ENCODE measurements at places on chromosomes 7 and 10.
A peak's percentile ranks its signal among the peaks of the same experiment; 100 is the strongest.

DNA sequence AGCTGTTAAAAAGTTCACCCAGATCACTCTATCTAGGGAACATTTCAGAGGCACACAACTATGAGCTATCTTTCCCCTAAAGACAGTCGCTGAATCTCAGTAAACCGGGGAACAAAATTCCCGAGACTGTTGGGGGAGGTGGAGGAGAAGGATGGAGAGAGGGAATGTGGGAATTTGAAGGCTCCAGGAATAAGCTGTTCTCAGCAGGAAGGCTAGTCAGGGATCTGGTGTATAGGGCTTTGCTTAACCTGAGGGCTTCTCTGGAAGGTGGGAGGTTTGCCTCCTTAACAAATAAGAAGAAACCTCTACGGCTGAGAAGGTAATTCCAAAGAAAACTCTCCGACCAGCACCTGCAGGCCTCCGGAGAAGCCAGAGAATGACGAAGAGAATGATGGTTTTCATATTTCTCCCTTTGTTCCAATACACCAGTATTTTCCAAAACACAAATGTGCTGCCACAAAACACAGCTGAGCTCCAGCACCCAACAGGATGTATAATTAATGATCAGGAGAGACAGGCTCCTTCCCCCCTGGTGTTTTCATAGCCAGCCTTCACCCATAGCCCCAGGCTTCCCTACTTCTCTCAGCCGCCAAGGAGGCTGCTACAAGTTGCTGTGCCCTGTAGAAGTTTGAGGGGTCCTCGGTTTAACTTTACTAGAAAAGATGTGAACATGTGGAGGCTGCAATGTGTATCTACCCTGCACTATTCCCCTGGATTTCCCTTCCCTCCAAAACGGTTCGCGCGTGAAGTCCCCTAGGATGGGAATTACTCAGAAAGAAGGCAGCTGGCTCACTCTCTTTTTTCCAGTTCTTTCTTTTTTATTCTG is 2.0 kb downstream of the KCNMA1 start:
- no peak for DNase-seq

GRCh38 chr7:116730097-116731022 is 58.4 kb downstream of the MET start:
- no peak for DNase-seq

- no peak for DNase-seq
Measured at GRCh38 chr10:71613261-71613777, 106.3 kb downstream of the C10orf105 start.

GRCh38 chr7:698515-699475 is 27.7 kb upstream of the DNAAF5 start:
- DNase-seq: no peak

DNA sequence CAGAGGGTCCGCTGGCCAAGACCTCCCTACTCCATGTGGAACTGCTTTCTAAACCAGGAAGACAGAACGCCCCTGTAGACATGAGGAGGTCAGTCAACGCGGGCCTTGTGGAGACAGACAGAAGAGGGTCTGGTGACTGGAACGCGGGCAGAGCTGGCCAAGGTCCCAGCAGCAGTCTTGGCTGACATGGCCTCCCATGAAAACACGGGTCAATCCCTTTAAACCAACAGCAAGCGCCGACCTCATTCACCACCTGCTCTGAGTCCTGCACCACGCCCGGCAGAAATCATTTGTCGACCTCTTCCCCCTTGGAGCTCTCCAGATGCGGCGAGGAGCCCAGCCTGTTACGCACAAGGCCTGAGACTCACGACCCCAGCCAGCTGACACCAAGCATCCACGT is 78.5 kb downstream of the ZRANB1 start:
- no peak for DNase-seq

DNA sequence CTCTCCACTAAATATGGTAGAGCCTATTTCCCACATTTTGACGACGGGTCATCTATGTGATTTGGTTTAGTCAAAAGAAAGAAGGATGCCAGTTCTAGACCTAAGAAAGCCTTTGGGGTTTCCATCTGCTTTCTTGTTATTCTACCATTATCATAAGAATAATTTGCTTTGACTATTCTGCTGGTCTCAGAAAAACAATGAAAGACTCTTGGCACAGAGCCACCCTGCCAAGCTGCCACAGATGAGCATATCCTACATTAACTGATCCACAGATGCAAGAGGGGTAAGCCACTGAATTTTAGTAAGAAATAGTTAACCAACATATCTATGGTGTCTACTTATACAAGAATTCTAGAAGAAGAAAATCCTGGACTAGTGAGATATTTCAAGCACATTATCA is 158.6 kb upstream of the MAGI2 start:
- no peak for DNase-seq

- no peak for DNase-seq
Measured at GRCh38 chr10:130636313-130636930, 500.2 kb downstream of the GLRX3 start.

- DNase-seq: peak; percentile 46
Measured at GRCh38 chr10:4656576-4657194, 169.3 kb upstream of the AKR1E2 start.

- DNase-seq: no peak
Measured at GRCh38 chr7:27316311-27316710, 73.7 kb downstream of the EVX1 start.

- DNase-seq: no peak
Measured at GRCh38 chr7:41272664-41273063, 430.2 kb downstream of the INHBA start.

All from effector memory CD8-positive, alpha-beta T cell (primary cell).